GM18507 (cell line): ENCODE measurements at places on chromosomes 6 and 20.
A peak's percentile ranks its signal among the peaks of the same experiment; 100 is the strongest.

DNA sequence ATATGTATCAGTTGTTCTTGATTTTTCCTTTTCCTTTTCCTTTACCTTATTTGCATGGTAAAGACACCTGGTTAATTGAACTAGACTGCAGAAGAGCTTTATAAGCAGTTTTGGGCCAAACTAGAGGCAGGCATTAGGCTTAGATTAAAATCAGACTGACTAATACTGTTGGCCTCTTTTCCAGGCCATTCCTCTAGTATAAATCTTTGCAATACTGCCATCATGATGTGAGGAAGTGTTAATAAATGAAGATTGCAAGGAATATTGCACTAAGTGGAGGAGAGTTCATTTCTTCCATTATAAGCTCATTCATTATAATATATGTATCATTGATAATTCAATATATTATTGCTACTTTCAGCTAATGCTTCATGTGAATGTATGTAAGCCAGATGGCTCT, 163.8 kb downstream of the MMUT start:
- DNase-seq: no peak

GRCh38 chr6:99091985-99092384, 144.2 kb upstream of the FBXL4 start:
- DNase-seq: no peak

DNA sequence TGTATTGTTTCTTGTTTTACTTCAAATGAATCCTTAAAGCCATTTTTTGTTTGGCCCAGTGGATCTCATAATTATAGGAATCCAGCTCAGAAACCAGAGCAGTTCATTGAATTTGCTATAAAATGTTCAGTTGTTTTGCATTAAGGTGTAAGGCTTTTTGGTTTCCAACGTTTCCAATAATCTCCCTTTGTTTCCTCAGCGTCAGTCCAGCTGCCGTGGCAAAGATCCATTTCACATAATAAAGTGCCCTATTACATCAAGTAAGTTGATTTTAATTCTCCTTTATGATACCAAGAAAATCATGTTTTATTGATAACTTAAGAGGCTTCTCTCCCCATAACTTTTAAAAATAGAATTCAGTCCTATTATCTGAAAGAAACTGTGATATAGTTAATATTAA, 472.6 kb downstream of the UTRN start:
- DNase-seq: no peak

- DNase-seq: no peak
These were observed 175.9 kb downstream of the SOX4 start for GRCh38 chr6:21769405-21769861.

DNA sequence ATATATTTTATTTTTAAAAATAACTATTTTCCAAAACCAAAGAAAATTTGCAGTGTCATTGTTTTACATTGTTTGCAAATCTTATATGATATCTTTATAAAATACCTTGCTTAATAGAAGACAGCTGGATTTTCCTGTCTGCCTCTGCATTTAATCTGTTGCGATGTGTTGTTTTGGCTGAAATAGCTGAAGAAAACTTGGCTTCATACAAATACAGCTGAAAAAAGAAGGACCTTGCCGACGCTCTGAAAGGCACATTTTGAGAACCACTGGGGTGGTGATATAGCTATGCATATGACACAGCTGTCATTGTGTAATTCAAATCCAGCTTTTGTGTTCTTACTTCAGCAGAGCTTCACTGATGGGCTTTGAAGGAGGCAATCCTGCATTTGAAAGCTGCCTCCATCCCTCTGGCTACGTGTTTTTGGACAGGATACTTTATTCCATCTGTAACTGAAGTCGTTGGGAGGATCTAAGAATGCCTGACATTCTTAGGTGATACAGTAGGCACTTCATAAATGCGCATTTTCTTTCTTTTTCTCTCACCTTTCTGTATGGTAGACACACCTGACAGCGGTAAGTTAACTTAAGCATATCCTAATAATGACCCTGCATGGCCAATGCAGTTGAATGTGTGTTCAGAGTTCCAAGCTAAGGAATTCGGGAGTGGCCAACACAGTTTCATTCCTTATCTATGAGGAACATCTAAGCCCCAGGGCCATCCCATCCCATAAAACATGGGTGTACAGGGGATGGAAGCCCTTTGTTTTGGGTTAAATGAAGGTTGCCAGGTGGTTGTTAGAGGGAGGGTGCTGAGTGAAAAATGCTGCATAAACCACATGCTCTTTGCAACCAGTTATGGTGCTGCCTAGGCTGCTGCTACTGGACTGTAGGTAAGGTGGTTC, 213.0 kb downstream of the TFAP2A start:
- DNase-seq: no peak

DNA sequence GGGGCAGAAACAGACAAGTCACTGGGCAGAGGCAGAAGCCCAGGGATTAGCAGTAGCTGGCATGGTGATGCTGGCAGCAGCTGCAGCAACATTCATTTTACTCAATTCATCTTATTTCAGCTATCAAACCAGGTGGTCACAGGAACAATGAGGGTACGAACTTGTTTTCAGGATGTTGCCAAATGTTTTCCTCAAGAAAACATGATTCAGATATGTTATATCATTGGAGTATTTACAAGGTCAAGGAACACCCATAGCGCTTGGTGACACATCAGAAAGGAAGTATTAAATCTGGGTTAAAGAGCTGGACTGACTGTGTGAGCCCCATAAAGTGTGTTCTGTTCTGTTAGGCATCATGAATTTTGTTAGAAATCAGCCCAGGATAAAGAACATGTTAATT, 456.9 kb upstream of the ID4 start:
- DNase-seq: no peak

- DNase-seq: no peak
These were observed 250.9 kb upstream of the SULF2 start for GRCh38 chr20:48035961-48036731.

GRCh38 chr6:14545496-14545895, 427.9 kb downstream of the CD83 start:
- DNase-seq: no peak

- no peak for DNase-seq
These were observed 43.4 kb downstream of the TRAM2 start for GRCh38 chr6:52533491-52533890.

- DNase-seq: no peak
These were observed 206.2 kb upstream of the TCF21 start for GRCh38 chr6:133682506-133683307.

- DNase-seq: no peak
These were observed 171.8 kb upstream of the AKAP12 start for GRCh38 chr6:151067684-151068596.

GRCh38 chr20:44454306-44454963, 21.2 kb upstream of the TTPAL start:
- DNase-seq: no peak

- no peak for DNase-seq
These were observed 133.9 kb downstream of the ZDHHC14 start for GRCh38 chr6:157514659-157515496.

- no peak for DNase-seq
These were observed 7.6 kb downstream of the RRAGD start for GRCh38 chr6:89404512-89404911.

GRCh38 chr6:87088076-87088475, 6.8 kb downstream of the CGA start:
- DNase-seq: no peak

DNA sequence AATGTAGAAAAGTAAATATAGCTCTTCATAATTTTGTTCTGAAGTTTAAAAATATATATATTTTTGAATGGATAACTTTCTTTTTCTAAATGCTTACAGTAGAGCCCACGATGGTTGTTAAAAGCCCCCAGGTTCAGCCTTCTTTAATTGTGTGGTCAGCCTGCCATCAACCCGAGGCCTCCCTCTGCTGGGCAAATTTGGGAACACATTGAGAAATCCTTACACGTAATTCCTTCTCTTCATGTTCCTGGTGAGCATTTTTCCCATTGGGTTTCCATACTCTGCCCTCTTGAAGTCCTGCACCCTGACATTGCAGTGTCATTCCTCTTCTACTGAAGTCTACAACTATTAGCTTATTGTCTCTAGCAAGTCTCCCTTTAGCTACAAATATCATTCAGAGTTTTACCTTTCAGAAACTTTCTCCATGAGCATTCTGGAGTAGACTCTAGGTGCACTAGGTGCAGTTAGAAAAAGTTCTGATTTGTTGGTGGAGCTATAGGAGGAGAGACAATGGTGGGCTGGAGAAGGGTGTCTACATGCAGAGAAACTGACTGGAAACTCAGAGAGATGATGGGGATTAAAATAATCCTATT, 40.6 kb downstream of the TRIM38 start:
- no peak for DNase-seq

- no peak for DNase-seq
These were observed 18.7 kb downstream of the CDS2 start for GRCh38 chr20:5145365-5146098.

- DNase-seq: no peak
These were observed 216.6 kb upstream of the UFL1 start for GRCh38 chr6:96304997-96305396.

DNA sequence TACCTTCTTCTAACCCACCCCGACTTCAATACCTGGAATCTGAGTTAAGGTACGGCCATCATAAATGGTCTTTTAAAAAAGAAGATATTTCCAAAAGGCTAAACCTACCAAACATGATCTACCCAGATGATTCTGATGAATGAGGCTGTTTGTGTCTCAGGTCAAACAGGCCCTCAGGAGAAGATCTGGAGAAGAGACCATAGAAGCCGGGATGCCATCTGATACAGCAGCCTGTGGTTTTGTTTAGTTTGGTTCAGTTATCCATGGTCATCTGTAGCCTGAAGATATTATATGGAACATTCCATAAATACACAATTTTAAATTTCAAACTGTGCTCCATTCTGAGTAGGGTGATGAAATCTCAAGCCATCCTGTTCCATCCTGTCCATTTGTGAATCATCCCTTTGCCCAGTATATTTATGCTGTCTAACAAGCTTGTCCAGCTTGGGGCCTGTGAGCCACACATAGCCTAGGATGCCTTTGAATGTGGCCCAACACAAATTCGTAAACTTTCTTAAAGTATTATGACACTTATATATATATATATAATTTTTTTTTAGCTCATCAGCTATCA, 4.0 kb upstream of the CAP2 start:
- no peak for DNase-seq

- DNase-seq: no peak
These were observed 145.4 kb upstream of the BTBD3 start for GRCh38 chr20:11772226-11772730.

GRCh38 chr6:37116326-37116725, 53.6 kb upstream of the PIM1 start:
- DNase-seq: no peak

DNA sequence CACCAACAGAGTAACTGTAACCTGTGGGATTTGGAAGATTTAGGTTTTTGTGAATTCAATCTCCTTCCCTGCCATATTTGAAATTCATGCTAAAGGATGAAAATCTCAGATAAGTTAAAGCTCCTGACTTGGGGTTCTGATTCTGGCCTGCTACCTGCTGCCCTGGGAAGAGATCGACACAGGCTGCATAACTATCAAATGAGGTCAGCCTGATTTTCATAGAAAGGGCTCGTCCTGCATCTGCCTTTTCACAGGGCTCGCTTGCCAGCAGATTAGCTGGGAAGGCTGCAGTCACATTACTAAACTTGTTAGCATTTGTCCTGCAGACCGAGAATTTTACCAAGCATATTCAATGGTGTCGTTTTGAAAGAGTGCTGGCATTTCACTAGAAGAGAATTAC, 14.6 kb downstream of the GCLC start:
- no peak for DNase-seq

DNA sequence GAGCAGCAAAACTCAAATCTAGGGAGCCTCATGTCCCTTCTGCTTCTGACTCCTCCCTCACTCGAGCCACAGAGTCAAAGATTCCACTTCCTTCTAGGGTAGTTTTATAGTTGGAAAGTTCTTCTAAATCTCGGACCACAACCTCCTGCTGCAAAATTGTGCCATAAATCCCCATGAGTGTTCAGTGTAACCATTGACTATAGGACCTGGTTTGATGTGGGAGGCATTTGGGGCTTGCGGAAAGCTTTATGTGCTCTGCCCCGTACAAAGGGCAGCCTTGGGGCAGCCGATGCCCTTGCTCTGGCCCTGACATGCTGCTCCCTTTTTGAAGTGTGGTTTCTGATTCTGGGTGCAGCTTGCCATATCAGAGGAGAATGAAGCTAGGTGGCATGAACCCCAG, 43.6 kb upstream of the IER3 start:
- no peak for DNase-seq

DNA sequence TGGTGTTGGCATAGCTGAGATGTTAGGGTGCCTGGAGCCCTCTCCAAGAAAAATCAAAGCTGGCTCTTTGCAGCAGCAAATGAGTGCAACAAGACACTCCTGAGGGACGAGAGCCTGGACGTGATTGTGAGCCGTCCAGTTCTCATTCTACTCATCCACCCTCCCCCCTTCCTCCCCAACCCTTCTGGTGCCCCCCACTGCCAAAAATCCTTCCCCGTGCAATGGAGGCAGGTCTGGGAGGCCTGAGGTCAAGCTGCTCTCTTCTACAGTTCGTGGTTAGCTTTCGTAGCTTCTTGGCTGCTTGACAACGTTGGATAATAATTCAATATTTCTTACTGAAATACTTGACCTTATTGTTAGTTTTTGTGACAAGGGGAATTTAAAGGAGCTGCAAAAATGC, 185.3 kb upstream of the SUPT3H start:
- DNase-seq: no peak

- DNase-seq: no peak
These were observed 30.2 kb downstream of the KLHL31 start for GRCh38 chr6:53635322-53635721.

- DNase-seq: peak; percentile 7
These were observed 749 bp downstream of the FRK start for GRCh38 chr6:116059713-116060571.

- no peak for DNase-seq
These were observed 74.1 kb upstream of the SLC4A11 start for GRCh38 chr20:3312940-3313682.

DNA sequence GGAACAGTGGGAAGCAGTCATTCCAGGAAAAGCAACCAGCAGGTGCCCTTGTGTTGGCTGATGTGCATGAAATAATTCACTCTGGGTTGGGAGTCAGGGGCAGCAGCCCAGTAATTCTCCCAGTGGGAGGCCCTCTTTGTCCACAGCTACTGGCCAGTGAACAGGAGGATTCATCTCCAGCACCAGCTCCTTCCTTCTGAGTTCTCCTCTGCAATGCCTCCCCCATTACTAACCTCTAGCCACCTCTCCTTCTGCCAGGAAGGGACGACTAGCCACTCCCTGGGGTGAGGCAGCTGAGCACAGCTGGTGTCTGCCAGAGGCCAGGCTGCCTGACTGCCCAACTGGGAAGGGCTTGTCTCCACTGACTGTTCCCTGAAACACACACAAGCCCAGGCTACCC, 12.5 kb upstream of the R3HDML start:
- DNase-seq: no peak

DNA sequence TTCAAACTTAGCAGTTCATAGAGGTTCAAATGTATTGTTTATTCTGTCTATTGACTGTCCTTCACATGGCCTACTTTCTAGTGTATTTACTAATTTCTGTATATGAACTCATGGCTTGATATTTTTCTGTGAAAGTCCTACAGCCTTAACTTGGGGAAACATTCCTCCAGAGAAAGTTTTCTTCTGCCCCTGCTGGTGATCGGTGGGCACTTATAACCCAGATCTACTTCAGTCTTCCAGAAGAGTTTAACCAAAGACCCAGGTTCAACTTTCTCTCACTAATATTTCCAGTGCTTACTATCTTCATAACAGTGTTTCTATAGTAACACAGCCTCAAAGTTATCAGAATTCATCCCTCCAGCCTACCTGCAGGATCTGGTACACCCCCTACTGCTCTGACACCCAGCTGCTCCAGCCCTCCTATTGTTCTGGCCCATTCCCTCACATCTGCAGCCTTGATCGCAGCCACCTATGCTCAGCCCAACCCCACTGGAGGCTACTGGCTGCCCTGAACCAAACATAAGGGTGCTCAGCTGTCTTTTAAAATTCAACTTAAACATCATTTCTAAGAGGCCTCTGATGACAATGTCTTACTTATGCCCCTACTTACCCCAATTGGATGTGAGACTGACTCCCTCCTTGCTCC, 72.3 kb downstream of the TBX18 start:
- no peak for DNase-seq
